ENCODE measurements at places on chromosomes 12 and 14.

DNA sequence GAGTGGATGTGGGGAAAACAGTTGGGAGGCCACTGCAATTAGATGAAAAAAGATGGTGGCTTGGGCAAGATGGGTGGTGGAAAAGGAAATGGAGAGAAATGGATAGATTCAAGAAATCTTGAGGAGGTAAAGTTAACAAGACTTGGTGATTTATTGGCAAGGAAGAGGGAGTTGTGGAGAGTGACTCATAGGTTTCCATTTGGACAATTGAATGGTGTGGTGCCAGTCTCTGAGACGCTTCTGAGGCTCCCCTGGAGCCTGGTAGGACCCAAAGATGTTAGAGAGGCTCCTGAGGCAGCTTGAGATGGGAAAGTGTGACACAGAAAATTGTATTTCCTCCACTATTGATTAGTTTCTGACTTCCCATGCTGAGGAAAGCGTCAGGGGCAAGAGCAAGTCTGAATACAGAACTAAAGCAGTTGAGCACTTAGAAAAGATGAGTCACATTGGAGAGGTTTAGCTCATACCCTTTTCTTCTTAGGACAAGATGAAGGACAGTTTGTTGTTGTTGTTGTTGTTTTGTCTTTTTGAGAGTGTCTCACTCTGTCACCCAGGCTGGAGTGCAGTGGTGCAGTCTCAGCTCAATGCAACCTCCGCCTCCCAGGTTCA is 4.5 kb downstream of the PRPF40B start:
- DNase-seq = no peak

GRCh38 chr14:80055667-80056496 is 155.4 kb downstream of the DIO2 start:
- DNase-seq = no peak

DNA sequence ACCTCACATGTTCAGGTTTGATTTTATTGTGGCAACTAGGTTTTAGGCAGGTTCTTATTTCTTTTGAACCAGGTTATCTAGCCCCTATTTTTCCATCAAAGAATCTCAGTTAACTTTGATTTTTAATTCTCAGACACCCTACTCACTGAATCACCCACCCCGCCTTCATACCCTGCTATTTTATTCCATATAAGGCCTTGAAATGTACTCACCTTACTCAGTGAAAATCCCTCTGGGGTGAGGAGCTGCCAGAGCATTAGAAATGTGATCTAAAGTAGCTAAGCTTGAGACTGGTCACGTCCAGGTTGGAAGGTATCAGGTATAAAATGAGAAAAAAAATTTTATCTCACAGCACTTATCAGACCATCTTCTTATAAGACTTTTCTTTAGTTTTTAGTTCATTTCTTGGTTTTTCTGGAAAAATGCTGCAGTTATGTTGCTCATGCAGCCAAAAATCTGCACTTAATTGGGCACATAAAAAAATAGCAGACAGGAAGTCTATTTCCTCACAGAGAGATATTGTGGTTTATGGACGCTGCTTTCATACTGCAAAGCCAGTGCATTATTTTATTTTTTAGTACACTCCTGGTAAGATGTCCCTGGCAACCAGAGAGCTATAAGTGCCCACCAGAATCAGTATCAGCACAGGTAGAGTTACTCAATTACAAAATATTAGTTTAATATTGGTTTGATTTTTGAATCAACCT is 101.5 kb upstream of the CCDC91 start:
- no peak for DNase-seq

- DNase-seq = no peak
Measured at GRCh38 chr12:49086116-49086515, 8.5 kb downstream of the DHH start.

DNA sequence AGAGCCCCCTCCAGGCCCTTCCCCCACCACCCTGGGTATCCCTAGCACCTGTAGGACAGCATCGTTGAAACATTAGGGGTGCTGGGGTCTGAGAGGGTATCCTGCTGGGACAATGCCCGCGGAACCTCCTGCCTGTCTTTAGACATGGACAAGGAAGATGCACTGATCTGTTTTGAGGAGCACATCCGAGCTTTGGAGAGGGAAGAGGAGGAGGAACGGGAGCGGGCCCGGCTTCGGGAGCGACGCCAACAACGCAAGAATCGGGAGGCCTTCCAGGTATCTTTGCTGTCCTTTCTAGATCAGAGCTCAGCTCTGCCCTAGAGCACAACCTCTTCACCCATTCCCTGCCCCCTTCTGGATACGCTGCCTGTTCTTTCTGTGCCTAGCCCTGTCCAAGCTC is 13.2 kb downstream of the PRPF40B start:
- no peak for DNase-seq

- no peak for DNase-seq
Measured at GRCh38 chr14:104323551-104324175, 185.3 kb downstream of the KIF26A start.

- DNase-seq = no peak
Measured at GRCh38 chr12:109503611-109504010, 26.2 kb downstream of the UBE3B start.

- no peak for DNase-seq
Measured at GRCh38 chr12:128863957-128864356, 10.7 kb downstream of the GLT1D1 start.

GRCh38 chr12:100464529-100464928 is 9.1 kb upstream of the NR1H4 start:
- no peak for DNase-seq

- DNase-seq = no peak
Measured at GRCh38 chr12:111180426-111181142, 188.3 kb downstream of the PHETA1 start.

- no peak for DNase-seq
Measured at GRCh38 chr12:54719691-54720090, 71.5 kb upstream of the DCD start.

DNA sequence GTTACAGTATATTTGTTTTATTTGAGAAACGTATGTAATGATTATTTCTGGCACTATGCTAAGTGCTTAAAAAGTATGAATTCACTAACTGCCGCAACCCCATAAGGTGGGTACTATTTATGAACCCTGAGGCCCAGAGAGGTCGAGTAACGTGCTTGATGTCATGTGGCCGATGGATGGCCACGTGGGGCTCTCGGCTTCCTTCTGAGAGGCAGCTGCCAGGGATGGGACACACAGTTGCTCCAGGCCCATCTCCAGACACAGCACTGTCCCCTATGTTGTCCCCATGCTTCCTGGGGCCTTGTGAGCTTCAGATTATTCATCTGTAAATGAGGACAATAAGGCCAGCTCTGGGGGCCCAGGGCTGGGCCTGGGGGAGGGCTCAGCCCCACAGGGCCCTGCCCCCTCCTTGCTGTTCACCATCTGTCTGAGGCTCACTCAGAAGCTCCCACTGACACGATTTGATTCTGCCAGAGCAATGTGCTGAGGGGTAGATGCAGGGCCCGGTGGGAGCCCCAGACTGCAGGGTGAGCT is 115.0 kb downstream of the CALM1 start:
- DNase-seq = no peak

DNA sequence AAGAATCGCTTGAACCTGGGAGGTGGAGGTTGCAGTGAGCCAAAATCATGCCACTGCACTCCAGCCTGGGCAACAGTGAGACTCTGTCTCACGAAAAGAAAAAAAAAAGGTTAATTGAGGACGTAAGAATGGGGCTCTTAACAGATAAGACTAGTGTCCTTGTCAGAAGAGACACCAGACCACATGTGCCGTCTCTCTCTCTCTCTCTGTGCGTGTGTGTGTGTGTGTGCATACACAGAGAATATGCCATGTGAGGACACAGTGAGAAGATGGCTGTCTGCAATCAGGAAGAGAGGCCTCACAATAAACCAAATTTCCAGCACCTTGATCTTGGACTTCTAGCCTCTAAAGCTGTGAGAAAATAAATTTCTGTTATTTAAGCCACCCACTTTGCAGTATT is 11.7 kb upstream of the ERC1 start:
- DNase-seq = no peak

- DNase-seq = no peak
Measured at GRCh38 chr14:97071177-97071576, 274.0 kb downstream of the VRK1 start.

- DNase-seq = no peak
Measured at GRCh38 chr12:77830583-77831351, at the start of gene NAV3. Gene NAV3, plus strand, starts transcription at chr12:77830894. Its CDS starts 568 bp downstream, at chr12:77831462.

GRCh38 chr12:67482751-67483661 is 165.5 kb upstream of the DYRK2 start:
- DNase-seq = peak; percentile 30

- DNase-seq = no peak
Measured at GRCh38 chr14:90609376-90609775, 206.9 kb downstream of the TTC7B start.

DNA sequence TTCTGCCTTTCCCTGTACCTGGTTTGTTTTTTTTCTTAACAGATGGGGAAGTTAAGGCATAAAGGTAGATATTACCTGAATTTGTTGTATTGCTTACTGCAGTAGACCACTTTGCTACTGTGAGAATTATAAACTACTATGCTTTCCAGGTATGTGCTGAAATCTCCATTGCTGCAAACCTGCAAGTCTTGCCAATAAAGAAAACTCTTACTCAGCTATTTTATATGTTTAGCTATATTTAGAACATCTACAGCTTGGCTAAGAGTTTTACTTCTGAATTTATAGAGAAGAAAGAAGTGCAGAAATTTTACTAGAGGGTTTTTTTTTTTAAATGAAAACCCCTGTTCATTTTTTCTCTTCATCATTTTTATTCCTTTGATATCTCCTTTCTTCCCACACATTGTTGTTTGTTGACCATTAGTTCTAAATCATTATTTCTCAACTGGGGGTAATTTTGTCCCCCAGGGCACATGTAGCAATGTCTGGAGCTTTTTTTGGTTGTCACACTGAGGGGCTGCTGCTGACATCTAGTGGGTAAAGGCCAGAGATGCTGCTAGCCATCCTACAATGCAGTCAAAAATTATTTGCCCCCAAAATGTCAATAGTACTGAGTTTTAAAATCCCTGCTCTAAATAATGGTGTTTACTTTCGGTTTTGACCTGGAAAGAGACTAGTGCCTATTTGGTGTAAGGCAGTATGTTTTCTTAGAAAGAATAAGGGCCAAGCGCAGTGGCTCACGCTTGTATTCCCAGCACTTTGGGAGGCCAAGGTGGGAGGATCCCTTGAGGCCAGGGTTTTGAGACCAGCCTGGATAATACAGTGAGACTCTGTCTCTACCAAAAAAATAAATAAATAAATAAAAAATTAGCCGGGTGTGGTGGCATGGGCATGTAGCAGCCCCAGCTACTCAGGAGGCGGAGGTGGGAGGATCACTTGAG is 48.6 kb downstream of the PCNX1 start:
- DNase-seq = no peak

DNA sequence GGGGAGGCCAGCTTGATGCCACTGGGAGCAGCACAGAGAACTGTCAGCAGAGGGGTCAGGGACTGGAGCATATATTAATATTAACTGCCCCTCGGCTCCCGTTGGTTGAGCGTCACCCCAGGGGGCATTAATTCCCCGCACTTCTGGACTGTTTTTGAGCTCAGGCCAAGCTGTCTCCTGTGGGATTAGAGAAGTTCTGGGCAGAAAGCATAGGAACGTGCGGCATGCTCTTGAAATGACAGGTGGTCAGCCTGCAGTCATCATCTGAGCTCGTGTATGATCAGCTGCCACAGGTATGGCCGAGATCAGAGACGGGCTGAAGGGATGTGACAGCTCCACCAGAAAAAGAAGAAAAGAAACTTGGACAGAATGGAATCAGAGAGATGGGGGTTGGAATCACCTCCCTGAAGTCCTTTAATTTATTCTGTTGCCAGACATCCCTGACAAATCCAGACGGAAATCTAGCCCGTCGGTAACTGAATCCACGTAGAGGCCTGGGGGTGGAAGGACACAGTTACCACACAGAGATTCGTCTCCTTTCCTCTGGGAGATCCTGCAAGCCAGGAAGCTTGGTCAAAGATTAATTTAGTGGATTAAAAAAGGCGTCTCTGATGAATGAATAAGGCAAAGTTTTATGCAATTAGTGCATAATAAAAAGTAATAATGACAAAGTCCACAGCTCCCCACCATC is 23.6 kb downstream of the NR1H4 start:
- no peak for DNase-seq

- no peak for DNase-seq
Measured at GRCh38 chr14:76073717-76074116, 78.0 kb upstream of the GPATCH2L start.
